ENCODE measurements at places on chromosomes 1 and 21.

GRCh38 chr1:48207131-48207530 is 15.4 kb upstream of the SLC5A9 start:
- DNase-seq, result no peak

DNA sequence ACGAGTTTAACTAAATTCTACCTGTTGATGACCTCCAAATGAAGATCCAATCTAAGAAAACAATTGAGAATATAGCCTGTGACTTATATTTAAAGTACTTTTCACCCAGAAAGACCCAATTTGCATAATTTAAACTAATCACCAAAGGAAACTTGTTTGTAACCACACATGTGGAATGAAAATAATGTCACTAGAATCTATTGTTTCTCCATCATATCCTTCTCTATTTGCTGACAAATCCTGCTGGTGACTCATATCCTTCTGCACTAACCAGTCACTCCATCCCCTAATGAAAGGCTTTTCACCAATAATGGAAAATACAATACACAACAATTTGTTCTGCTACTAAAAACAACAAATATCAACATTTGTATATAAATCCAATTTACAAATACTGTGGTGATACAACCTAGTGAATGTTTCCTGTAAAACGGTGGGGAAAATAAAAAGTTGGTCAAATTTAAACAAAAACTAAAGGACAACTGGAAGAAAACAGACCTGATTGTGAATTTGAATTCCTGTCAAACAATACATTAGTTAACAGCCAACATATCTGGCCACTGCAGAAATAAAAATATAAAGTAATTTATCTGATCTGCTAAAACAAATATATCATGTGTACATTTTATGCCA is 6.5 kb downstream of the PTP4A2 start:
- DNase-seq, result no peak

GRCh38 chr1:196405839-196406238 is 202.4 kb downstream of the KCNT2 start:
- DNase-seq, result no peak

DNA sequence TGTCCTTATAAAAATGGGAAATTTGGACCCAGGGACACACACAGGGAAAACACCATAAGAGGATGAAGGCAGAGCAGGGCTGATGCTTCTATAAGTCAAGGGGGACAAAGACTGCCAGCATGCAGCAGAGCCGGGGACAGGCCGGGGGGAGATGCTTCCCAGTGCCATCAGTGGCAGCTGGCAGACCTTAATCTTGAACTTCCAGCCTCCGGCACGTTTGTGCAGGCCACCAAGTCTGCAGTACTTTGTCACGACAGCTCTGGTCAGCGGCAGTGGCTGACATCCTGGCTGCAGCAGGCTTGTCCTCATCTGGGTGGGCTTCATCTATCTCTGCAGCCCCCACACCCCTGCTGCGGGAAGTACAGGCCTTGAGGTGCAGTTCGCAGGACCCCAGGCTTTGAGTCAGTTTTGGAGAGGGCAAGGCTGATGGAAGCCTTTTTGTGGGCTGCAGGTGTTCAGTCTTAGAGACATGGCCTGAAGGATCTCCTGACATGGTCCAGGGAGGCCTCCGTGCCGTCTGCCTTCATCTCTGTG is 186.0 kb downstream of the DYRK1A start:
- no peak for DNase-seq

DNA sequence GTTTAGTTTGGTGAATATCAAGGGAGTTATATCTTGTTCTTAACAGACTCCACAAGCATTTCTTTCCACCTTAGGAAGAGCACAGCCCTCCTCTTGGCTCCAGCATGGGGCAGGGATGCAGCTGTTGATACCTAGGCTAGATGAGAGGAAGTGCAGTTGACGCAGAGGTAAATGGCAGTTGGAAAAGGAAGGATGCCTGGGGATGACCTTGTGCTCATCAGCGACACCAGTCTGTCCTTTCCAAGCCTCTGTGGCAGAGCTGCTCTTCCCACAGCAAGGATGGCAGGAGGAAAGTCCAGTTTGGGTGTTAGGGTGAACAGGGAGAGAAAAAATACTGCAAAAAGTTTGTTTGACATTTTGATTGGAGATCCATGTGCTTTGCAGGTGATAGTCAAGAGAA is 6.2 kb downstream of the PROX1 start:
- DNase-seq, result no peak

- no peak for DNase-seq
Measured at GRCh38 chr1:14777516-14778506, 179.3 kb downstream of the KAZN start.

GRCh38 chr1:234515821-234516241 is 36.9 kb upstream of the TARBP1 start:
- no peak for DNase-seq

DNA sequence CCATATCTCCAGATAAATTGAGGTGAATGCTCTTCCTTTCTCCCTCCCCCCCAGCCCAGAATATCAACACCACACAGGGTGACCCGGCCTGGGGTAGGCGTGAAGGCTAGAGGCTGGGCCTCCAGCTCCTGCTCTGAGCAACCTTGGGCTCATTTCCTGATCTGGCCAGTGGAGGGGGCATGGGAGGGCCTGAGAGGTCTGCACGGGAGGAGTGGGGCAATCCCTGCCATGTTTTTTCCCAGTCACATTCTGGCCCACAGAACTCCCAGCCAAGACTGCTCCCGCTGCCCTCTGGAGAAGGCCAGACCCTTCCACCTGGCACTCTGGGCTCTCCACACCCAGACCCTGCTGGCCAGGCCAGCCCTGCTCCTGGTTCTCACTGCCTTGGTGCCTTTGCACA is 3.9 kb downstream of the CLDN19 start:
- DNase-seq, result no peak

DNA sequence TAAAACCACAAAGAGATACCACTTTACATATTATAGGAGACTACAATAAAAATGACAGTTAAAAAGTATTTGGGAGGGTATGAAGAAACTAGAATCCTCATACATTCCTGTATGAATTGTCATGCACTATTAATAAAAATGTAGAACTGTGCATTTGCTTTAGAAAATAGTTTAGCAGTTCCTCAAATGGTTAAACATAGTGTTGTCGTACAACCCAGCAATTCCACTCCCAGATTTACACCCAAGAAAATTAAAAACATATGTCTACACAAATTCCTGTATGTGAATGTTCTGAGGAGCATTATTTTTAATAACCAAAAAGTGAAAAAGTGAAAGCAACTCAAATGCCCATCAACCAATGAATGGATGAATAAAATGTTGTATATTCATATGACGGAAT is 23.1 kb upstream of the PDE4B start:
- DNase-seq, result no peak

DNA sequence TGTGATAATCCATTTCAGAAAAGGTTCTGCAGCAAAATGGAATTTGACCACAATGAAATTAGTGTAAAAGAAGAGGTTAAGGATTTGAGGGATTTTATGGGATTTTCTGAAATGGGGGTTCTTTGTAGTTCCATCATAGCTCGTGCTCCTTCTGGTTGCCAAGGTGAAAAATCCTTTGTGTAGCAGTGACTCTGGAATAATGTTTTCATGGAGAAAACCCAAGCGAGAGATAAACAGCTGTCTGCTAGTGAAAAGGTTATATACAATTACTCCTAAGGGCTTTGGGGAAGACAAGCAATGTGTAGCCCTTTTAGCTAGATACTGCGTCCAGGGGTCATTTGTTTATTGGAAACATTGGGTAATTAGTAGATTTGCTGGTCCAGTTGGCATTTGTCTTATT is 453.2 kb upstream of the DEPDC1 start:
- DNase-seq, result no peak

DNA sequence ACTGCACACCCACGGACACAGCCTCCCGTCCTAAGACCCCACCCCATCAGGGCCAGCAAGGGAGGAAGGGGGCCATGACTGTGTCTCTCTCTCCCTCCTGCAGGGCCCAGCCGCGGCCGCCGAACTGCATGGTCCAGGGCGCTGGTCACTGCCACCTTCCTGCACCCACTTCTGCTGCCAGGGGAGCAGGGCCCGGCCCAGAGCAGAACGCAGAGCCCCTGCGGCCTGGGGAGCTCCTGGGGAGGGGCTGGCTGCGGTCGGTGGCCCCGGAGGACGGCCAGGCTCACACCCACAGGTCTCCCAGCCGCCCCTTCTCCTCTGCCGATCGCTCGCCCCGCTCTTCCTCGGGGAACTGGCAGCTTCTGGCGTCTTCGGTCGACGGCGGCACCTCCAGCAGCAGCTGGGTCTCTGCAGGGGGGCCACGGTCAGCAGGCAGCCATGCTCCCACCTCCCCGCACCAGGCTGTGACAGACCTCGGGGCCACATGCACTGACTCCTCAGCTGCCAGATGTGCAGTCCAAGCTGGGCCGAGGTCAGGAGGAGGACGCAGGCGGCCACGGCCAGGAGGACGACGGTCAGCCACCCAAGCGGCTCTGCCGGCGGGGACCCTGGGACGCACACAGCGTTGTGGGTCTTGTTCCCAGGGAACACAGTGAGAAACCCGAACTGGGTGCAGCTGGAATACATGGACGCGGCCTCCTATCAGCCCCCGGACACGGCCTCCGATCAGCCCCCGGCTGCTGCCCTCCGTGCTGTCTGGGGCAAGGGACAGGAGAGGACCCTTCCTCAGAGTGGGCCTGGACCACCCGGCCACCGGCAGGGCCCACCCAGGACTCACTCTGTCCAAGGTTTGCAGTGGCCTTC is 2.6 kb downstream of the TNFRSF18 start:
- no peak for DNase-seq

DNA sequence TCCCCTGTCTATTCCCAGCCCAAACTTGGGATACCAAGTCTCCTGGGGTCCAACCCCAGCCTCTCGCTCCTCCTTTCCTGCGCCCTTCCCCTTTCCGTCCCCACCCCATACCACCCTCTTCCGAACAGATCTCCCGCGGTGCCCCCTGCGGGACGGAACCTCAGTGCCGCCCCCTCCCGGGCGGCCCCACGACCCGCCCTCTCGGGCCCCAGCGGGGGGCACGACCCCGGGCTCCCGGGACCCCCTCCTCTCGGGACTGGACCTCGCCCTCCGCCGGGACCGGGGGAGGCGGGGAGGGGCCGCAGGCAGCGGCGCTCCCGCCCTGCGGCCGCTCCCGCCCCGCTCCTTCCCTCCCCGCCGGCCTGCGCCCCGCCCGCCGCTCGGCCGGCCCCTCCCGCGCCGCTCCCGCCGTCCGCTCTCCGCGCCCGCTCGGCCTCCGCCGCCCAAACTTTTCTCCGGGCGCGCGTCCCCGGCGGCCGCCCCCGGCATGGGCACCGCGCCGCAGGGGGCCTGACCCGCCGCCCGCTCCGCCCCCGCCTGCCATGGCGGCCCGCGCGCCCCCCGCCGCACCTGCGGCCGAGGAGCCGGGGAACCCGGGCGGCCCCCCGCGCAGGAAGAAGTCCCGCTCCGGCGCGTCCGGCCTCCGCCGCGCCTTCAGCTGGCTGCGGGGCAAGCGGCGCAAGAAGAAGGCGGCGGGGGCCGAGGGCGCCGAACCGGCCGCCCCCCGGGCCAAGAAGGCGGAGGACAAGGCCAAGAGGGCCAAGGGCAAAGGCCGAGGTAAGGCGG is 39.0 kb upstream of the SYNC start:
- no peak for DNase-seq

- no peak for DNase-seq
Measured at GRCh38 chr1:206979379-206980043, 9.3 kb upstream of the FCAMR start.

Data from stimulated activated naive CD4-positive, alpha-beta T cell treated with Interleukin-2 at 50 U/mL for 16 hours (primary cell).